Right hindlimb (tissue), 1 donor: ENCODE measurements at places on chromosomes 2 and 18.

DNA sequence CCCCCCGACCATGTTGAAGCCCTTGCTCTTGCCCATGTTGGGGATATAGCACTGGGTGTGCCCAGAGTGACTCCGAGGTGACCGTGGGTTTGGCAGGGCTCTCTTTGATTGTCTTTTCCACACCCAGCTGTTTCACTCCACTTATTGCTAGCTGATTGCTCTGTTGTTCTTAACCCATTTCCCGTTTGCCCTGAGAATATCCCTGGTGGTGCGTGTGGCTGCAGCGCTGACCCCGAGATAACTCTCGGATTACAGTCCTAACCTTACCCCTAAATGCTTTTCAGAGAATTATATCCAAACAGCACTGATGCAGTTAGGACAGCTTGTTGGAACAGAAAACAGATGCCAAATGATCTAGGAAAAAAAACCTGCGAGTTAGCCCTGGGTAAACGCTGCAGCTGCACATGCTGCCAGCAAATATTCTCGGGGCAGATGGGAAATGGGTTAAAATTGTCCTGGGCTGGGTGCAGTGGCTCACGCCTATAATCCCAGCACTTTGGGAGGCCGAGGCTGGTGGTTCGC lies 34.3 kb upstream of the SNORC start:
- no peak for DNase-seq

DNA sequence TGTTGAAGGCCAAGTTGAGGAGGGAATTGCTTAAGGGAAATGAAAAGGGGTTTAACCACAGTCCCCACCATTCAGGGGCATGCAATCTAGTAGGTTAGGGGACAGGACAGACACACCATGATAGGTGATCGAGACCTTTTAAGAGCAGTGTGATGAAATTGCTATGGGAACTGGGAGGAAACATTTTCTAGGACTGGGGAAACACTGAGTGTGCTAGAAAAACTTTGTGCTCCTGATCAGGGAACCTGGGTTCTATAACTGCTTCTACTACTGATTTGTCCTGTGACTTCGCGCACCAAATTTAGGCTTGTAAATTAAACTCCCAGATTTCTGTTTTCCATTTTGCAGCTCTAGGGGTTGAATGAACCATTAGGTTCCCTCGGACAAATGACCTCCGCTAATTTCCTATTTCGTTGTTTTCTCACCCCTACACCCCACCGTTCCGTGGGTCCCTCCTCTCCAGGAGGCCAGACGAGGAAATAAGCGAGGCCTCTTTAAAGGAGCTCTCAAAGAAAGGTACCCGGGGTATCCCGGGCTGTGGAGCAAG lies 371 bp upstream of the LCLAT1 start:
- DNase-seq, result no peak

DNA sequence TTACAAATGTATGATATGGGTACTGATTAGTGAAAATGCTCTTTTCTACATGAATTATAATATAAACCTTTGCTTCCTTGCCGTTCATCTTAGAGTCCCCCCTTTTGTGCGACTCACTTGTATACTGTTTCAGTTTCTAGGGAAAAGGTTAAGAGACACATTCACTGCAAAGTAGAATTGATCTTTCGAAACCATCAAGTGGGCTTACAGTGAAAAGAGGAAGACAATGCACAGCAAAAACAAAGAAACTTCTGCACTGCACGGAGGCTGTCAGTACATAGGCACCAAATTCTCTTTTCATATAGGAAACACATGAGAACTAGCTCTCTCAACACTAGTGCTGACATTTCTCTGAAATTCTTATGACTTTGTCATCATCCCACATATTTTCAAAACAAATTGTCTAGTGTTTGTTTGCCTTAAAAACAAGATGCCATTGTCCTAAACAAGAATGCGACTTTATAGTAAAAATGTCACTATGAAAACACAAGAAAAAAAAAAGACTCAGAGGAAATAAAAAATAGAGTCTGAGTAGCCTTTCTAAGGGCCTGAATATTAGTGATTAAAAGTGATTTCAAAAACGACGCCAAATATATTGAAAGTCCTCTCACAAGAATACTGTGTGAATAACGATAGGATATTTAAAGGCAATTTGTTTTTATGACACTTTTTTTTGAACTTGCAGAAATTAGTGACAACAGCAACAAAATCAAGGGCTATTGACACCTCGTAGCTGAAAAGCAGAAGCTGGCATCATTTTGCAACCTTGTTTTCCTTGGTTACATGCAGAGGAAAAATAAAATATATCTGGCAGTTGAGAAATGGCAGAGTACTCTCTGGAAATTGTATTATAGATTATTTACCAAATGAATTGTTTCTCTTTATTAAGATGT lies 827.0 kb downstream of the BCL11A start:
- no peak for DNase-seq

- DNase-seq, result no peak
These were observed 1.8 kb downstream of the AGAP1 start for GRCh38 chr2:235495373-235496238.

GRCh38 chr18:36303211-36303844 lies 5.8 kb downstream of the FHOD3 start:
- DNase-seq, result no peak

GRCh38 chr2:160574468-160575140 lies 81.0 kb upstream of the RBMS1 start:
- no peak for DNase-seq

- DNase-seq, result no peak
These were observed 68.9 kb upstream of the CBLN2 start for GRCh38 chr18:72612894-72613533.

DNA sequence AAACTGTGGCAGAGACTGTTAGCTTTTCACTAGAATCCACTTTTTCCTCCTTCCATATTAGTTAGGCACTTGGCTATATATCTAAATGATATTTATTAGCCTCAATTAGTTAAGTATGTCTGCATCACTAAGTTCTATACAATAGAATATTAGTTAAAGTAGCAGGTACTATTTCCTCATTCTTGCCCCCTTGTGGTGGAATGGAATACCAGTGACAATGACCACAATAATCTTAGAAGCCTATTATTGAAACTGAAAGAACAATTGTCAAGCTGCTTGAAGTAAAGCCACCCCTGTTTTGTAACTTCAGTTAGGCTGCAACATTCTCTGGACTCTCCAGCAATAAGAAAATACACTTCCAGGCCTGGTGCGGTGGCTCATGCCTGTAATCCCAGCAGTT lies 476.3 kb upstream of the VWC2L start:
- no peak for DNase-seq

GRCh38 chr2:118791483-118791882 lies 56.0 kb downstream of the EN1 start:
- no peak for DNase-seq

GRCh38 chr18:21109936-21110712 lies 1.5 kb downstream of the ROCK1 start:
- DNase-seq, result no peak

DNA sequence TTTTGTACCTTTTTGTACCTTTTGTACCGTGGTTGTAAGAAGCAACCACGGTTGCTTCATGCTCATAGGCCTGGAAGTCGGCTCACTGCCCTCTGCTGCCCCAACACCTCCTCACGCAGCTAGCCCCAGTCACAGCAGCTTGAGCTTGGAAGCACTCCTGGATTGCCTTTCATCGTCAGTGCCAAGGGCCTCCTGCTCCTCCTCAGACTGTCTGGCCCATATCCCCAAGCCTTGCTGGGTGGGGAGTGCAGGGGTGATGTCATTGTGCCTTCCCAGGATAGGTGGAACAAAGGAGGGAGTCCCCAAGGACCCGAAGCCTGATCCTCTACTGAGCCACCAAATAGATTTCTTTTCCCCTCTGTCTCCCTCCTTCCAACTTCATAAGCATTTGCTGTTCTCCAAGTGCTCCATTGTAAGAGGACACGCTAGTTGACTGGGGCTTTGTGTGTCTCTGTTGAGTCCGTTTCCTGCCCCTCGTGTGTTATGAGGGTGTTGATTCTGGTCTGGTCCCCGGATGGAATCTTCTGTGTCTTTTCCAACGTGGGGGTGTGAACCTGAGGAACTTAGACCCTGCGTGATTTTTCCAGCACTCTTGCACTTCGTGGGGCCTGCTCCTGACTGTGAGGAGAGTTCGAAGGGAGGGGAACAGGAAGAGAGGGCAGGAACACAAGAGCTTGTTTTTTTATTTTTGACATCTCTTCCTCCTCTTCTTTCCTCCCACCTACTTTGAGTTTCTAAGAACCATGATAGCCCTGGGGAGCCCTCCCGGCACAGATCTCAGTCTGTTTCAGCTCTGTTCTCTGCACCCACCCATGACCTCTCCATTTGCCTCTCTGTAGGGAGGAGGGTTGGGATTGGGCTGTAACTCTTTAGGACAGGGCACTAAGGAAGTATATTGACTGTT lies 127.2 kb upstream of the EML6 start:
- no peak for DNase-seq

DNA sequence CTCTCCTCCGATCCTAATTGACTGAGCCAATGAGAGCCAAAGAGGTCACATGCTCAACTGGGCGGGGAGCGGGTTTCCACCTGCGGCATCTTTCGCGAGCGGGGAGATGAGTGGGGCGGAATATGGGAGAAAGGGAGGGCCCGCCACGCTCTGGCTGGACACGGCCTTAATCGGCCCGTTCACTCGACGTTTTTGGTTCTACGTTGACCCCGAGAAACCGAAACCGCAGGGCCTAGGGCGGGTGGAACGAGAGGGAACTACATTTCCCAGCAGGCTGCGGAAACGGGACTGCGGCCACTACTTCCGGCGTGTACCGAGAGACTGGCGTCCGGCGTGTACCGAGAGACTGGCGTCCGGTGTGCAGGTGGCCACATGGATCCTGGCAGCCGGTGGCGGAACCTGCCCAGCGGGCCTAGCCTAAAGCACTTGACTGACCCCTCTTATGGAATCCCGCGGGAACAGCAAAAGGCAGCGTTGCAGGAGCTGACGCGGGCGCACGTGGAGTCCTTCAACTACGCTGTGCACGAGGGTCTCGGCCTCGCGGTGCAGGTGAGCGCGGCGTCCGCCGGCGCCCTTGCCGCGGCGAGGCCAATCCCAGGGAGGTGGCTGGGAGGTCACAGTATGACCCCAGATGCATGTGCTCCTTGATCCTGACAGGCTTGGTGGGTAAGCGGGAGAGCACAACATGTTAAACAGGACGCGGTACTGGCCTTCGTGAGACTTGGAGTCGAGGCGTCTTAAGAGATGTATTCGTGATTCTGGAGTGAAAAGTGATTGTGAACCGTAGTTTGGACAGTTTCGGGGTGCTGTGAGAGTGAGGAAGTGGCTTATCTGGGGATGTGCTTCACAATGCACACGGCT lies at the start of gene POLR1B:
Gene POLR1B, plus strand, starts transcription at position 343 of the 861 bp plus-strand sequence. Its CDS starts 30 bp downstream, at position 373.
- DNase-seq, result peak; percentile 91

DNA sequence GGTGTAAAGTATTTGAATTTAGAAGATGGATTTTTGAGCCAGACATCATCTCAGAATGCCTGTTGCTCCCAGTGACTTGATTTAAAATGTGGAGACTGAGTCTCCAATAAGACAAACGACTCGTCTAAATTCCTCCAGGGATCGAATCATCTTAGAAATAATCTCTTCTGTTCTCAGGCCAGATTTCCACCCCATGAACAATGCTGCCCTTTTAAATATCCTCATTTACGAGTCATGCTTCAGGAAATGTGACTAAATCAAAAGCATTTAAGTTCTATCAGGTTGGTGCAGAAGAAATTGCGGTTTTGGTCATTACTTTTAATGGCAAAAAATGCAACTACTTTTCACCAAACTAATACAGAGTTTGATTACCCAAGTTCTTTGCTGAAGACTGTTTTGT lies 684.6 kb upstream of the SOX11 start:
- no peak for DNase-seq

DNA sequence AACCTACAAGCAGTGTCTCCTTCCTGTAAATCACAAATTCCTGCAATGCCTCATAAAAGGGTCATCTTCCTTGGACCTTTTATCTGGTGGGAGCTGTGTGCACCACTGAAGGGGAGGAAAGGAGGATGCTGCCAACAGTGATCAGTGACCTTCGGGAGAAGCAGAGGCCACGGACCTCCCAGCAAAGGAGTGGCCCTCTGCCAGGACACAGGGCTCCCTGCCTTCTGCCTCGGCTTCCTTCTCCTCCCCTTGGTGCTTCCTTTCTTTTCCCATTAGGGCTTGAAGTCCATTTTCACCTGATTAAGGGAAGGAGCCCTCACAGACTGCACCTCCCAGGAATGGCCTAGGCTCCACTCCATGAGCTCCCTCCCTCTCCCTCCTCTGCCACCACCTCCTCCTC lies 85.3 kb upstream of the ITGA6 start:
- DNase-seq, result no peak

DNA sequence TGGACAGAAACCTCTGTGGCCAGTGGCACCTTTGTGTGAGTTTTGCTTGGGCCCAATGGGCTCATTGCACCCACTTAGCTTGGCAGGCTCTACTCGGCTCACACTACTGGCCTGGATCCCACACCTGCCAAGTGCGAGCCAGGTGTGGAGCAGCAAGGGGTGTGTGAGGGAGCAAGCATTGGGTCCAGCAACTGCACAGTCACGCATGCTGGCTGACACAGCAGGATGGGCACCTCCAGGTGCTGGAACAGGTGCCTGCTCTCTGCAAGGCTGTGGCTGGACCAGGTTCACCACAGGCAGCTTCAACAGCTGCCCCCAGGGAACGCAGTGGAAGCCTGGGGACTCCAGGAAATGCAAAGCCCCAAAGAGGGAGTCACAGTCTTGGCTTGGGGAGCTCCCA lies 94.2 kb downstream of the DOK6 start:
- DNase-seq, result no peak

GRCh38 chr2:5758346-5758745 lies 66.2 kb downstream of the SOX11 start:
- no peak for DNase-seq

- DNase-seq, result no peak
These were observed 158.9 kb downstream of the BABAM2 start for GRCh38 chr2:28049416-28049815.

GRCh38 chr2:20551945-20552328 lies 99.0 kb downstream of the HS1BP3 start:
- no peak for DNase-seq

- no peak for DNase-seq
These were observed 51.4 kb upstream of the ACYP2 start for GRCh38 chr2:54063967-54064535.

GRCh38 chr2:31877008-31877407 lies 133.8 kb downstream of the MEMO1 start:
- DNase-seq, result no peak

- DNase-seq, result no peak
These were observed 7.8 kb upstream of the RALB start for GRCh38 chr2:120244656-120245519.

DNA sequence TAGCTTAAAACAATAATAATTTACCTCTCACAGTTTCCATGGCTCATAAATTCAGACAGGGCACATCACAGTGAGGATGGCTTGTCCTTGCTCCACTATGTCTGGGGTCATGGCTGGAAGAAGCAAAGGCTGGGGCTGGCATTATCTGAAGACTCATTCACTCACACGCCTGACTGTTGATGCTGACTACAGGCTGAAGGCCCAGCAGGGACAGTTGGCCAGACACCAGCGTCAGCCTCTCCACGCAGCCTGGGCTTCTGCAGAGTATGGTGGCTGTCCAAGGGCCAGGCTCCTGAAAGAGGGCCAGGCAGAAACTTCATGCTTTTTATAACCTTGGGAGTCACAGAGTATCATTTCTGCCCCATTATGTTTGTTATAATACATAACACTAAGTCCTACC lies 33.4 kb downstream of the YPEL5 start:
- no peak for DNase-seq
